Activated CD8-positive, alpha-beta T cell treated with anti-CD3 and anti-CD28 coated beads, Interleukin-2, amount 10 ng/mL, durations not matched to agents 7 days and 5 days (primary cell): ENCODE measurements at places on chromosomes 6 and 20. TPM values are rescaled to one million over a fixed set of nuclear protein-coding genes. Genes with fewer than 3 reads are reported as not detected.

BHLHE23 gene
- not detected for total RNA-seq

SLC26A8 gene
- total RNA-seq: not detected

TBX18 gene
- total RNA-seq: not detected

F13A1 gene
- not detected for total RNA-seq
